ENCODE measurements at places on chromosomes 6 and 20.

- DNase-seq, result no peak
These were observed 23.8 kb downstream of the TFAP2B start for GRCh38 chr6:50842446-50842845.

DNA sequence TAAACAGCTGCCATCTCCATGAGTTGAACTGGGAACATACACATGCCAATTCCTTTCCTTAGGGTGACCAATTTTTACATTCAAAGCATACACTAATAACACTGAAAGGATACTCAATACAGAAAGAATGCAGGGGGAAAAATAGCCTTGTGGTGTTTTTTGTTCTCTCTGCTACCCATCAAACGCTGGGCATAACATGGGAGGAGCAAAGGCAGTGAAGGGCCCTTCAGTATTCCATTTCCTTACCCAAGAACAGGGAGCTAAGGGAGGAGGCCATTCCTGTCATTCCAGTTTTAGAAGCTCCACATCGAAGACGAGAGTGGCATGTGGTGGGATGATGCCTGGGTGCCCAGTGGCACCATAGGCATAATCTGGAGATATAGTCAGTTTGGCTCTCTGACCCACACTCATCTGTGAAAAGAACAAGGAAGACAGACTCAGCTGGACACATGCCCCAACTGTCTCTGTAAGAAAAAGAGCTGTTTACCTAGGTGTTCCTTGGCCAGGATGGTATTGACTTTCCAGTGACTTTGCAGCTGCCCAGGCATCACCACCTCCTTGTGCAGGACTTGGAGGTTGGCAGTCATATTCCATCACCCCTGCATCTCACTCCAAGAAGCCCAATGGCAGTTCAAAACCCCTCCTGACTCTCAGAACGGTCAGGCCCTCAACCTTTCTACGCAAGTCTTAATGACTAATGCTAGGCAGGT is 20.9 kb downstream of the FKBP1A start:
- no peak for DNase-seq

- no peak for DNase-seq
These were observed 21.7 kb upstream of the TGM2 start for GRCh38 chr20:38186788-38187221.

- no peak for DNase-seq
These were observed 39.3 kb downstream of the TSBP1 start for GRCh38 chr6:32332433-32332832.

- no peak for DNase-seq
These were observed 682.1 kb upstream of the ADGRB3 start for GRCh38 chr6:67952948-67953347.

DNA sequence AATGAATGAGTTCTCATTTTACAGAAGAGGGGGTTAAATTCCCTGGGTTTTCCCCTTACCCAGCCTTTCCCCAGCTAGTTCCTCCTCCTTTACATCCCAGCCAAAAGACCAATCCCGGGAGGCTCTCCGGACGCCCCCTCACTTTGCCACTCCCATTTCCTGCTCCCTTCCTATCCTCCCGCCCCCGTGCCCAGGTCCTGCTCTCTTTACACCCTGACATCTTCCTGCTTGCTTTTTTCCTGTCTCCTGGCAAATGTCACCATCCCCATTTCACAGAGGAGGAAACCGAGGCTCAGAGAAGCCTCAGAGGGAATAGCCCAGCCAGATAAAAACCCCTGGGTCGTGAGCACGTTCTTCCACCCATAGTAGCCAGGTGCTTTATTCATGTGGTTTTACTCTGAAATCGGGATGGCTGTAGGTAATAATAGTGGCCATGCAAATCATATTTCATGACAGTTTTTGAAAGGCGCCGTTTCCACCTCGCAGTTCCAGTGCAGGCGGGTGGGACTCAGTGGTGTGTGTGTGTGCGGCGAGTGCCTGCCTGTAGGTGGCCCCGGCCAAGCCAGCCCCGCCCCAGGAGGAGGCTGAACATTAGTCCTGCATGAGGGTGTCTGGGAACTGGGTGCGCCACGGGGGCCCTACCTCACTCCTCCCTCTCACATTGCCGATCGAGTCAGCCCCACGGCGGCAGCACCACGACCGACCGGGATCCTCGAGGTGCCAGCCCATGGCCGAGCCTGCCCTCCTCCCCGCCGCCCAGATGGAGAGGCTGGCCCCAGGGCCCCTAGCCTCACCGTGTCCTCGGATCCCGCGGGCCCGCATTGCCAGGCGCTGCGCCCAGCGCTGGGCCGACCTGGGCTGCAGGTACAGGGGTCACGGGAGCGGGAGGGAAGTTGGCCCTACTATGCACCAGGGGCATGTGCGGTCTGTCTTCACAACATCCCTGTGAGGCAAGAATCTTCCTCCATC is at the start of gene ARHGAP40:
Gene ARHGAP40 (plus strand): TSS at position 594 of the 969 bp plus-strand sequence.
- no peak for DNase-seq

DNA sequence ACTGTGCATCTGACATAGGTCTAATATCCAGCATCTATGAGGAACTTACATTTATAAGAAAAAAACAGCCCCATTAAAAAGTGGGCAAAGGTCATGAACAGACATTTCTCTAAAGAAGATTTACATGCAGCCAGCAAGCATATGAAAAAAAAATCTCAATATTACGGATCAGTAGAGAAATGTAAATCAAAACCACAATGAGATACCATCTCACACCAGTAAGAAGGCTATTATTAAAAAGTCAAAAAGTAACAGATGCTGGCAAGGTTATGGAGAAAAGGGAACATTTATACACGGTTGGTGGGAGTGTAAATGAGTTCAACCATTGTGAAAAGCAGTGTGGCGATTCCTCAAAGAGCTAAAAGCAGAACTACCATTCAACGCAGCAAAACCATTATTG is 13.1 kb downstream of the METTL24 start:
- no peak for DNase-seq

GRCh38 chr6:44407951-44408670 is 20.6 kb downstream of the CDC5L start:
- DNase-seq, result no peak

GRCh38 chr6:53426667-53427270 is 78.0 kb upstream of the ELOVL5 start:
- DNase-seq, result no peak

- no peak for DNase-seq
These were observed 473.9 kb upstream of the HS3ST5 start for GRCh38 chr6:114816678-114817077.

DNA sequence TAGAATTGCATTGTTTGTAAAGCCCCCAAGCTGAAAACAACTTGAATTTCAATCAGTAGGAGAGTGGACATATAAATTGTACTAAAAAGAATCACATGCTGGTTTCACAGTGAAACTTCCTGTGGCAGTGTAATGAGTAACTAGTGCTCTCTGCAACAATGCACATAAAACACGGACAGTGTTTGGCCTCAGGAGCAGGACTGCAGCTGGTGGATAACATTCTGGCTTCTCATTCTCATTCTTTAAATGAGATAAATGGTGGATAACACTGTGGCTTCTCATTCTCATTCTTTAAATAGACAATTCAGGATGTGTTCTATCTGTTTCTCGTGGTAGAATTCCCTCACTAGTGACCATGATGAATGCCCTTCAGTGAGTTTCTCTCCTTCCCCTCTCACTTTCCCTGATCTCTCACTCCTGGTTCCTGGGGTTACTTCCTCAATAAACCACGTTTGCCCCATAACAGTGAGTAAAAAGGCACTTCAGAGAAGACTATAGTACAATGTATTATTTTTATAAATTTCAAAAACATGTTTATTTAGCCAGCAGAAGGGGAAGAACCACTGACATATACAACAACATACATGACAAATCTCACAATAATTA is 59.9 kb downstream of the SLC22A2 start:
- DNase-seq, result no peak

GRCh38 chr6:134703206-134703605 is 246.7 kb downstream of the ALDH8A1 start:
- no peak for DNase-seq

- no peak for DNase-seq
These were observed 24.2 kb upstream of the TMX4 start for GRCh38 chr20:8043687-8044282.

DNA sequence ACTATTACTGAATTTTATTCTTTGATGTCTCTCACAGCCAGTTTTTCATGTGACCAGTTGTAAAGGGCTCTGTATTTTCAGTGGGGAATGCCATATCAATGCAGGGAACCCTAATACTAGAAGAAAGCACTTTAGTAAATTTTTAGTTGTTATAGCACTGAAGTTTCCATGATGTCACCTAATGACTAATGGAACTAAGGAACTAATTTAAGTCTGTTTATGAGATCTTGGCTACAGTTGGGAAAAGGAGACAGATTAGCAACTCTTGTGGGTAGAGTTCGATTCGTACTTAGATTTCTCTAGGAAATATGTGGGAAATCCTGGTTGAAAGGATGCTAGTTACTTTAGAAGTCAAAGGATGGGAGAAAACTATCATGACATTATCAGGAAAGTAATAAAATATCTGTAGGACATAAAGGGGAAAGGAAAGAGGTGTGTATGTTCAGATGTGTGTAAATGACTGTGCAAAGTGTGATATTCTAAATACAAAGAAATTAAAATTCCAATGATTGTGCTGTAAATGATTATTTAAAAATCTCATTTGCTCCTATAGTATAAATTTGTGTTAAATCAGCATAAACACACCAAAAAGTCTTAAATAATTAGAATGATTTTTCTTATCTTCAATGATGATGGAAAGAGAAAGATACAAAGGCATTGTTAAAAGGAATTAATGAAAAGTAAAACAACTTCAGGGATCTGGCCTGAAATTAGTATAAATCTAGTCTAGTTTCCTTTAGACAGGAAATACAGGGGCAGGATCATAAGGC is 103.4 kb downstream of the LRRC1 start:
- DNase-seq, result no peak

GRCh38 chr6:79705456-79705995 is 74.4 kb downstream of the SH3BGRL2 start:
- DNase-seq, result no peak

DNA sequence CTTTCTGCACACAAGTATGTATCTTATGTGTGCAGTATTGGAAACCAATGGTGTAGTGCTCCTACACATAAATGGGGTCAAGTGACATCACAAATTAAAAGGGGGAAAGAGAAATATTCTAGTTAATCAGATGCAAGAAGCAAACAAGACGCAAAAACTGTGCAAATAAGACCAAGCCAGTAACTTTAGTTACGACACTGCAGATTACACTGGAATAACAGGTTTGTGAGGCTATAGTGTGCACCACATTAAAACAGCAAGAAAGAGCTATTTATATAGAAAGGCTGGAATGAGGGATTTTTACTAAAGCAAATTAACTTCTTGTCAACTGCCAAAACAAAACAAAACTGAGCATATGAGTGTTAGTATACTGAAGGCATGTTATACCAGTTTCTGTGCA is 45.8 kb downstream of the NR2E1 start:
- no peak for DNase-seq

GRCh38 chr6:66068907-66069306 is 361.9 kb upstream of the EYS start:
- DNase-seq, result no peak

GRCh38 chr20:7291946-7292345 is 524.5 kb downstream of the BMP2 start:
- no peak for DNase-seq

DNA sequence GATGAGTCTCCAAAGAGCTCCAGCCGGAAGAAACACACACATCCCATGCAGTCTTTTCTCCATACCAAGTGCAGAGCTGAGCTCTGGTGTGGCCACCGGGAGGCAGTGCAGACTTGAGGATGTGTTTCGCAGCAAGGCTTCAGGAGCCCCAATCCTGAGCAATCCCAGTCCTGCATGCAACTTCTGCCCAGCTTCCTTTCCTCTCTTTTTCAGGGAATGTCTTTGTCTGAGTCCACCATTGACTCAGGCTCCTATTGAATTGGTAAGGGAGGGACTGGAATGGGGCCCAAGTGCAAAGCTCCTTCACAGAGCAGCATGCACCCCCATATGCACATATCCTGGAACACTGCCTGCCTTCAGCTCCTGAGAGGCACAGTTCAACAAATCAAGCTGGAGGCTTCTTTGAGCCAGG is 50.5 kb upstream of the ASIP start:
- DNase-seq, result no peak

GRCh38 chr6:40848038-40848437 is 191.0 kb downstream of the UNC5CL start:
- no peak for DNase-seq

DNA sequence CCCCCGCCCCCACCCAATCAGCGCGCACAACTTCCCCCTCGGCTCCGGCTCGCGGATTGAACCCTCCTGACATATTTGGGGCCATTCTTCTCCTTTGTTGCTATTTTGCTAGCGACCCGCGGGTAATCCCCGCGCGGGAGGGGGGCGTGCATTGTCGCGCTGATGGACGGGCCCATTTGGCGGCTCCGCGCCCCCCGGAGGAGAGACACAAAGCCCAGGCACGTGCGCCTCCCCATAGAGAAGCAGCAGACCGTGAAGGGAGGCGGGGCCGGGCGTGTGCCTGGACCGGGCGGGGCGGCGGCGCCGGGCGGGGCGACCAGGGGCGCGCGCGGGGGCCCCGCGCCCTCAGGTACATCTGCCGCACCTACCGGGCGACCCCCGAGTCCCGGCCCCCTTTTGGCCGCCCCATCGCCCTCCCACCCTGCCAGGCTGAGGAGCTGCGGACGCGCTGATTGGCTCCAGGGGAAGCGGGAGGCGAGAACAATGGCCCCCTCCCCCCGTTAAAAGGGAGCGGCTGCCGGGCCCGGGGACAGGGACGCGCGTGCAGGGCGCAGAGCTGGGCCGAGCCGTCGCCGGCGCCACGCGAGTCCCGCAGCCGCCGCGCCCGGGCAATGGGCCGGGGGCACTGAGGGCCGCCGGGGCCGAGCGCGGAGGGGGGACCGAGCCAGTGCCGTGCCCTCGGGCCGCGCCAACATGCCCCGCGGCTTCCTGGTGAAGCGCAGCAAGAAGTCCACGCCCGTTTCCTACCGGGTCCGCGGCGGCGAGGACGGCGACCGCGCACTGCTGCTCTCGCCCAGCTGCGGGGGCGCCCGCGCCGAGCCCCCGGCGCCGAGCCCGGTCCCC is at the start of gene INSM1:
Gene INSM1 (plus strand): TSS at position 530 of the 843 bp plus-strand sequence. CDS start 164 bp downstream, at position 694.
- DNase-seq, result no peak

GRCh38 chr6:41818271-41819054 is 31.0 kb downstream of the TOMM6 start:
- no peak for DNase-seq

GRCh38 chr6:137161949-137162348 is 11.5 kb downstream of the IL22RA2 start:
- DNase-seq, result no peak

- no peak for DNase-seq
These were observed 217.0 kb upstream of the MYLIP start for GRCh38 chr6:15911753-15912504.

GRCh38 chr6:50966532-50966931 is 147.9 kb downstream of the TFAP2B start:
- DNase-seq, result no peak

GRCh38 chr20:45968081-45968671 is 3.8 kb downstream of the ZNF335 start:
- no peak for DNase-seq

- no peak for DNase-seq
These were observed 55.9 kb downstream of the IL22RA2 start for GRCh38 chr6:137117581-137117980.

- no peak for DNase-seq
These were observed 75.7 kb upstream of the PTPRT start for GRCh38 chr20:43265449-43265848.

Measured in activated T-helper 1 cell treated with anti-CD3 and anti-CD28 coated beads, Interleukin-2, amount 50 U/mL, for 16 hours (primary cell).